ENCODE measurements at places on chromosomes 1 and 21. TPM values are rescaled to one million over a fixed set of nuclear protein-coding genes. Genes with fewer than 3 reads are reported as not detected.

DNA sequence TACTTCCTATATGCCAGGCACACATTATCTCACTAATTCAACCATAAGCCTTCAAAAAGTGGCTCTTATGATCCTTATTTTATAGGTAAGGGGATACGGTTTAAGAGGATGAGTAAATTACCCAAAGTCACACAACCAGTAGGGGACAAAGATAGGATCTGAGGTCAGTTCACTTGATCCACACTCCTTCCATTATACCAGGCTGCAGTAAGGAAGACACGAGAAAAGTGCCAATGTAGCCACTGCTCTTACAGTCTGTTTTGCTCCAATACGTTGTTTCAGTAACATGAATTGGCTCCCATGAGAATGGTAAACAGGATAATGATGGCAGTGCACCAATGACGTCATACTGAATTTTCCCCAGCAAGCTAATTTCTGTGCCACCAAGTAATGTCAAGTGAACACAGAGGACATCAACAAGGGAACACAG is 15.4 kb upstream of the GUCA2A start:
- H3K27ac ChIP-seq: no peak overlapping the region
- no peak overlapping the region for H3K4me3 ChIP-seq
- peaks cover 3% of the 10 kb centered on the region for H3K4me1 ChIP-seq
- DNase-seq: no peak

- DNase-seq: peak; percentile 82
- peak overlapping the region; percentile 44 for H3K4me3 ChIP-seq
- H3K27me3 ChIP-seq: peaks cover 6% of the 10 kb centered on the region
- peaks cover 71% of the 10 kb centered on the region for H3K4me1 ChIP-seq
- peak overlapping the region; percentile 19 for H3K27ac ChIP-seq
- no peaks in the 10 kb centered on the region for H3K36me3 ChIP-seq
Measured at GRCh38 chr1:204989266-204990058, 53.5 kb upstream of the CNTN2 start.

DNA sequence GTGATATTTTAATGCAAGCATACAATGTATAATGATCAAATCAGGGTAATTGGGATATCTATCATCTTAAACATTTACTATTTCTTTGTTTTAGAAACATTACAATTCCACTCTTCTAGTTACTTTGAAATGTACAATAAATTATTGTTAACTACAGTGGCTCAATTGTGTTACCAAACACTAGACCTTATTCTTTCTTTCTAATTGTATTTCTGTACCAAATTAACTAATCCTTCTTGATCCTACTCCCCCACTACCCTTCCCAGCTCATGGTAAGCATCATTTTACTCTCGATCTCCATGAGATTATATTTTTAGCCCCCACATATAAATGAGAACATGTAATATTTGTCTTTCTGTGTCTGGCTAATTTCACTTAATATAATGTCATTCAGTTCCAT is 95.0 kb upstream of the MROH9 start:
- no peaks in the 10 kb centered on the region for H3K4me1 ChIP-seq
- no peak for DNase-seq
- peaks cover 3% of the 10 kb centered on the region for H3K36me3 ChIP-seq
- H3K27ac ChIP-seq: no peak overlapping the region
- no peaks in the 10 kb centered on the region for H3K27me3 ChIP-seq
- no peak overlapping the region for H3K4me3 ChIP-seq

DNA sequence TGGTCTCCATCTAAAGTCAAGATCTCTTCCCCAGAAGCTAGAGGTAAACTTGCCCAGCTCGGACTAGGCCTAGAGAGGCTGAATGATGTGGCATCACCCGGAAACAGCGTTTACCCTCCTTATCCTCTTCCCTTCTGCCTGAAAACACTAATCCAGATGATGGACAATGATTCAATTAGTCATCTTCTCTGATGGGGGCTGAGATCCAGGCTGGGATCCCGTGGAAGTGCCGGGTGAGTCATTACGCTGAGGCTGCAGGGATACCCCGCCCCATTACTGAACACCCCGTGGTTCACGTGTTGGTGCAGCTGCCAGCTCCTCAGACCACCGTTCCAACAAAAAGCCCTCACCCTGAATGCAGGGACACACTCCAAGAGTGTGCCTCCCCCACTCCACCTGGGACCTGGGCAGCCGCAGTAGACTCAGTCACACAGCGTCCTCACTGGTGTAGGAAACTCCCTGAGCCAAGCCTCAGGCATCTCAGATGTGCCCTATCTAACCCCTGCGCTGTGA is 2.0 kb downstream of the S100A6 start:
- DNase-seq: no peak
- peaks cover 27% of the 10 kb centered on the region for H3K4me1 ChIP-seq
- H3K36me3 ChIP-seq: no peaks in the 10 kb centered on the region
- no peaks in the 10 kb centered on the region for H3K27me3 ChIP-seq
- no peak overlapping the region for H3K27ac ChIP-seq

- H3K36me3 ChIP-seq: no peaks in the 10 kb centered on the region
- no peak for DNase-seq
- H3K27me3 ChIP-seq: peaks cover 7% of the 10 kb centered on the region
- peaks cover 53% of the 10 kb centered on the region for H3K4me1 ChIP-seq
Measured at GRCh38 chr21:39641827-39642450, 29.2 kb downstream of the B3GALT5 start.

The OR2T35 gene
- total RNA-seq: not detected

DNA sequence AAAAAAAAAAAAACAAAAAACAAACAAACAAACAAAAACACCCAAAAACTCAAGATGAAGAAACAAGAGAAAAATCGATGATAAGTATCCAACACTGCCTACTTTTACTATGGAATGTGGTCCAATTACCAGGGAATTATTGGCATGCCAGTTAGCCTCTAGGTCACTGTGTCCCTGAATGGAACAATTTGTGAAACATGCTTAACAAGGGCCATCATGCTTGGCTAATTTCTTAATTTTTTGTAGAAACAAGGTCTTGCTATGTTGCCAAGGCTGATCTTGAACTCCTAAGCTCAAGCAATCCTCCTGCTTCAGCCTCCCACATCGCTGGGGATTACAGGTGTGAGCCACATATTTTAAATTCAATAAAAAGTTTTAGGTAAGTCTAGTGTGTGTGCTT is 23.9 kb downstream of the PLPP3 start:
- H3K4me3 ChIP-seq: no peak overlapping the region
- no peaks in the 10 kb centered on the region for H3K36me3 ChIP-seq
- peaks cover 68% of the 10 kb centered on the region for H3K4me1 ChIP-seq
- H3K27me3 ChIP-seq: no peaks in the 10 kb centered on the region

- H3K4me3 ChIP-seq: no peak within 1 kb of the TSS
- no peaks in the 10 kb centered on the region for H3K27me3 ChIP-seq
- H3K36me3 ChIP-seq: no peaks in the 10 kb centered on the region
- DNase-seq: no peak
Measured at GRCh38 chr21:44539991-44540666, at the start of gene KRTAP10-1. KRTAP10-1 (minus strand) TSS chr21:44540195; CDS start chr21:44540150, 45 bp downstream.

The AZIN2 gene
- total RNA-seq: 8.1 TPM

The CSMD2 gene
- total RNA-seq: 0.40 TPM

DNA sequence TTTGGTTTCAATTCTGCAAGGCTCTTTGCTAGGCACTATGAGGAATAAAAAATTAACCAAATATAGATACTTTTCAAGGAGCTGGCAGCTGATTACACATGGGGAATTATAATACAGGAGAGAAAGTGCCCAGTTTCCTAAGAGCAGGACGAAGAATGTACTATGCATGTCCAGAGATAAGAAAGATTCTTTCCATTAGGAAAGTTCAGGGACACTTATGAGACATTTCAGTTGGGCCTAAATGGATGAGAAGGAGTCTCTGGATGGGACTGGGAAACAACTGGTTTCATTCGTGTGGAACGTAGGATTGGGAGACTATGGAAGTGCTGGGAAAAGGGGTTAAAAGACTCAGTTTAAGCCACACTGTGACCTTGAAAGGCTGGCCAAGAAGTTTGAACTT is 63.5 kb upstream of the MROH9 start:
- DNase-seq: no peak
- H3K36me3 ChIP-seq: no peaks in the 10 kb centered on the region
- no peak overlapping the region for H3K4me3 ChIP-seq
- H3K27me3 ChIP-seq: no peaks in the 10 kb centered on the region
- H3K27ac ChIP-seq: peak overlapping the region; percentile 12

The CFAP57 gene
- total RNA-seq: 0.86 TPM

The TOR3A gene
- total RNA-seq: 25.1 TPM

The SLC9C2 gene
- not detected for total RNA-seq

The GPR3 gene
- total RNA-seq: 6.1 TPM

The PGBD5 gene
- 19.7 TPM for total RNA-seq

DNA sequence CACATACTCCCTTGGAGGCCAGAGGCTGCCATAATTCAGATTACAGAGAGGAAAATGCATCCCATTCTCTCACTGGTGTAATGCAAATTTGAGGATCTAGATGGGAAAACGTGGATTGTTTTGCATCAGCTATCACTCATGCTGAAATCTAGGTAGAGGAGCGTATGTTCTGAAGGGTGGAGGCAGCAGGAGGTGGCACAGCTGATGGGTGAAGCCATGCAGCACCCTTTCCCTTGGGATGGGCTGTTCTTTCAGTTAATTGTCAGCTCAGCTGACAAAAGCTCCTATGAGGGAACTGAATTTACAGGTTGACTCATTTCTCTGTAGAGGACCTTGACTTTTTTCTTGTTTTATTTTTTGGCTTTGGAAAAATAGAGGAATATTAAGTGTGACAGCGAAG is 41.8 kb downstream of the CAMTA1 start:
- H3K4me1 ChIP-seq: no peaks in the 10 kb centered on the region
- no peak overlapping the region for H3K27ac ChIP-seq
- H3K27me3 ChIP-seq: no peaks in the 10 kb centered on the region
- no peak overlapping the region for H3K4me3 ChIP-seq
- H3K36me3 ChIP-seq: peaks cover 6% of the 10 kb centered on the region
- no peak for DNase-seq

The DCST1 gene
- total RNA-seq: not detected

- peaks cover 77% of the 10 kb centered on the region for H3K4me1 ChIP-seq
- peaks cover 8% of the 10 kb centered on the region for H3K36me3 ChIP-seq
- no peak for DNase-seq
Measured at GRCh38 chr1:232590744-232591082, 39.2 kb downstream of the SIPA1L2 start.

DNA sequence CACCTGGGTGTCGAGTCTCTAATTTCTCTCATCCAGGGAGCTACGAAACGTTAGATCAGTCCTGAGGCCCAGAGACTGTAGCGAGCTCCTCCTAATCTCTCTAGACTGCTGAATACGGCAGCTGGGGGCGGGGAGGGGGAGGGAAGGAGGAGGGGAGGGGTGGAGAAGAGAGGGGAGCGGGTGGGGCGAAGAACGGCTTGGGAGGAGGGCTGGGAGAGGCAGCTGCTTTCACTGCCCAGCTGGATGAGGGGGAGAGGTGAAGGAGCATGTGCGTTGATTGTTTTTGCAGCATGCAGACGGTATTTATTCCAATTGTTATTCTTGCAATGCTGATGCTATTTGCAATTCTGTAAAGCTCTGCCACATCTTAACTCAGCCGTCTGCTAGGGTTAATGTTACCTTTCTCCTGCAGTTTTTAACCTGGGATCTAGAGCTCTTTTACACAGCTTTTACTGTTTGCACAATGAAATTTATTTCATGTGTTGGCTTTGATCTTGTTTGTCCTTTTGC is 790 bp downstream of the DNAJC6 start:
- peak overlapping the region; percentile 91 for H3K4me3 ChIP-seq
- H3K27me3 ChIP-seq: peaks cover 81% of the 10 kb centered on the region
- no peak for DNase-seq

- H3K4me1 ChIP-seq: peaks cover 6% of the 10 kb centered on the region
- H3K27me3 ChIP-seq: peaks cover 2% of the 10 kb centered on the region
- H3K27ac ChIP-seq: no peak overlapping the region
- peaks cover 2% of the 10 kb centered on the region for H3K36me3 ChIP-seq
- H3K4me3 ChIP-seq: peak overlapping the region; percentile 15
- no peak for DNase-seq
Measured at GRCh38 chr1:201880928-201881571, 7.6 kb upstream of the SHISA4 start.

DNA sequence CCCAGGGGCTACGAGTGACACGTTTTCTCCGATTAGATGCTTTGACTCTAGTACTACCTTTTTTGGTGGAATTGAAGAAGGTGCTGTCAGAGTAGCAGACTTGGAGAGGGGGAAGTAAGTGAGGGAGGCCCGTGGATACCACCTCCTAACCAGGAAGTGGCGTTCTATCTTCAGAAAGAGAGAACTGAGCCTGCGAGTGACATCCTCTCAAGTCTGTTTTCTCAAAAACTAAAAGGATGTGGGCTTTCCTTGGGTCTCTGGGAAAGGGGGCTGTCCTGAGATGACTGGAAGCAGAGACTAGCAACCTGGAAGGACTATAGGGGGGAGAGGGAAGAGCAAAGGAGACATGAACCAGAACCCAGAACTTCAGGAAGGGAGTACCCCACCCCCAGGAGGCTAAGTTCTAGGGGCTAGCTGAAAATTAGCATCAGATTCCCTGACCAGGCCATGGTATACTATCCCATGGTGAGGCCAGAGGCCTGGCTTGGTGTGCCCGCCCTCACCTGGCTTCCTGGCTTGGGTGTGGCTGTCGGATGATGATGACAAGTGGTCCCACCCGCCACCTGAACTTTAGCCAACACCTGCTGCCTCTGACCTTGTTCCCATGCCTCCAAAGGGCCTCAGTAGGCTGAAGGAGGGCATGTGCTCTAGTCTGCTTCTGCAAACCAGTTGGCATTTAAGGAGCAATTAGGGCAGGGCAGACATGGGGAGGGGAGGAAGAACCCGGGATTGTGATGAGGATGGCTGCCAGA is 49.1 kb downstream of the ATP2B4 start:
- H3K4me3 ChIP-seq: no peak overlapping the region
- peak overlapping the region; percentile 90 for H3K27ac ChIP-seq
- no peak for DNase-seq
- no peaks in the 10 kb centered on the region for H3K36me3 ChIP-seq
- peaks cover 75% of the 10 kb centered on the region for H3K4me1 ChIP-seq

DNA sequence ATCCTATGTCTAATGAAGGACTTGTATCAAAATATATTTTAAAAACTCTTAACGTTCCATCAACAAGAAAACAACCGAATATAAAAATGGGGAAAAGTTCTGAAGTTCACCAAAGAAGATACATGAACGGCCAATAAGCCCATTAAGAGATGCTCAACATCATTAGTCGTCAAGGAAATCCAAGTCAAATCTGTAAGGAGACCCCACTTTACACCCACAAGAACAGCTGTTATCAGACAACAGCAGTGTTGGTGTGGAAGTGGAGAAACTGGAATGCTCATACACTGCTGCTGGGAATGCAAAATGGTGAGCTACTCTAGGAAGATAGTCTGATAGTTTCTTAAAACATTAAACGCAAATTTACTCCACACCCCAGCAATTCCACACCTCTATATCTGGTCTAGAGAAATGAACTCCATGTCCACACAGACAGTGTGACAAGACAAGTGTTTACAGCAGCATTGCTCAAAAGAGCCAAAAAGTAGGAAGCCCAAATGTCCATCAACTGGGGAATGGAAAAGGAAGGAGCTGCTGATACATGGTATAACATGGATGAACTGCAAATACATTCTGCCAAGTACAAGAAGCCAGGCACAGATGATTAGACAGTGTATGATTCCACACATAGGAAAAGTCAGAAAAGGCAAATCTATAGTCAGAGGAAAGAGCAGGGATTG is 18.5 kb downstream of the UBE2G2 start:
- no peak overlapping the region for H3K4me3 ChIP-seq
- no peak overlapping the region for H3K27ac ChIP-seq
- no peaks in the 10 kb centered on the region for H3K27me3 ChIP-seq
- peaks cover 17% of the 10 kb centered on the region for H3K36me3 ChIP-seq

GRCh38 chr1:68495968-68496679 is 758 bp downstream of the DEPDC1 start:
- peaks cover 10% of the 10 kb centered on the region for H3K36me3 ChIP-seq
- peaks cover 33% of the 10 kb centered on the region for H3K4me1 ChIP-seq
- DNase-seq: no peak
- H3K27me3 ChIP-seq: no peaks in the 10 kb centered on the region
- peak overlapping the region; percentile 99 for H3K4me3 ChIP-seq

GRCh38 chr21:37467082-37467481 is 100.5 kb downstream of the DYRK1A start:
- H3K4me1 ChIP-seq: peaks cover 18% of the 10 kb centered on the region
- H3K27me3 ChIP-seq: no peaks in the 10 kb centered on the region
- peaks cover 21% of the 10 kb centered on the region for H3K36me3 ChIP-seq
- DNase-seq: no peak
